ENCODE measurements at places on chromosomes 2 and 18.
A peak's percentile ranks its signal among the peaks of the same experiment; 100 is the strongest.

- peak; percentile 35 for DNase-seq
Observed at GRCh38 chr2:42089340-42089925, 41.6 kb downstream of the PKDCC start.

GRCh38 chr2:66445076-66445924 lies 10.4 kb downstream of the MEIS1 start:
- DNase-seq = no peak

DNA sequence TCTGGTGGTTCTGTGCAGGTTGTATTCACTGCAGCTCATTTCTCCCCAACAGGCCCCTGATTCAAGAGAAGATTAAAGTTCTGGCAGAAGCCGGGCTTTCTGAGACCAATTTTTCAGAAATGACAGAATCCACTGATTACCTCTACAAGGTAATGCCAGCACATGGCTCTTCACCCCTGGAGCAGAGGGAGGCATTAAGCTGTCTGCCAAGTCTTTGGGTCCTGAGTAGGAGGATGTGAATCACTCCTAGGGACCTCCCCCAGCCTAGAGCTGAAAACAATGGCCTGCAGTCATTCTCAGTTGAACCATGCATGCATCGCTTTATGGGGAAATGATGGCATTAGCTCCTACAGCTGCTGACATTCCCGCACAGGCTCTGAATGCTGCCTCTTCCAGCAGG lies 20.5 kb upstream of the RPL37A start:
- no peak for DNase-seq

DNA sequence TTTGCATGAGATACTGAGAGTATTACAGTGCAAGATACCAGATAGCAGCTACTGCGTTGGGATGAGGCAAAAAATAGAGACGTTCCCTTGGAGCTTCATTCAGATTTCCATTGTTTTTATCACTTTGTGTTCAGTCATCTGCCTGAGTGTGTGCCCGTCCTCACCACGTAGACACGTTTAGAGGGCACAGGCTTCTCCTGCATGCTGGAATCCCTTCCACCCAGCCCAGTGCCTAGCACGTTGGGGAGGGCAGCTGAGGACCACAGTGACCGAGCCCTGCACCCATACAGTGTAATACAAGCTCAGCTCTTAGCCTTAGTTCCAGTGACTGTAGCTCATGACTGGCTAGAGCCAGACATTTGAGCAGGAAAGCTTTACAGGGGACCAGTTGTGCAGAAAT lies 134.7 kb downstream of the GBX2 start:
- DNase-seq = no peak

DNA sequence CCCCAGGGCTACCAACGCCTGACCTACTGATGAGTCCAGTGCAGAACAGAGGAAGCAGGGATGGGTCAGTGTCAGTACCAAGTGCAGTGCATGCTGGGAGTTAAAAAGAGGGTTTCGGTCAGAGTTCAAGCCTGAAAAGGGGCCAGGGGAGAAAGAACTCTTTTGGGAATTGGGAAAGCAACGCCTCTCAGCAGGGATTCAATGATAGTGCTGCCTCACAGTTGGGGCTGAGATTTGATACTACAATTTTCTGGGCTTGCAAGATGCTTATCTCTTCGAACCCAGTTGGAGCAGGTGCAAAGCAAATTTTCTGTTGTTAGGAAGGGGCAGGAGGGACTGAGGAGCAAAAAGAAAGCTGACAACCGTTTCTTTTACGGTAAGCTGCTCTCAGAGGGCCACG lies 82.6 kb downstream of the CERKL start:
- no peak for DNase-seq
